ENCODE measurements at places on chromosomes 4 and X. TPM values are rescaled to one million over a fixed set of nuclear protein-coding genes. Genes with fewer than 3 reads are reported as not detected.

The TRO gene
- 3.7 TPM for total RNA-seq

DNA sequence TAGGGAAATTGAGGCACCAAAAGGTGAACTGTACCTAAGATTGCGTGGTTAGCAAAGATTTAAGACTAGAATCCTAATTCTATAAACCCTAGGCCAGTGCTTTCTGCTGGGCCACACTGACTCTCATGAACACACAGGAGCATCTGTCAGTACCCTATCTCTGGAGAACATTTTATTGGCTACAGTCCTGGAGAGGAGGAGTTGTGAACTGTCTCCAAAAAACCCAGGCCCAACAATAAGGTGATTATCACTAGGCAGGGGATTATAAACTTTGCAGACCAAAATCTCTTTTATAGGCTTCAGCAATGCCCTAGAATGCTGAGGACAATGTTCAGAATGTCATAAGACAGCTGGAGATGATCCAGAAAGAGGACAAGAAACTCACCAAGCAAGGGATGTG, 24.1 kb downstream of the OPHN1 start:
- no peaks in the 10 kb centered on the region for H3K4me1 ChIP-seq
- no peak overlapping the region for H3K4me3 ChIP-seq
- H3K27ac ChIP-seq = no peak overlapping the region
- no peaks in the 10 kb centered on the region for H3K36me3 ChIP-seq
- no peak for DNase-seq

GRCh38 chr4:158850800-158851644, 82.2 kb downstream of the FNIP2 start:
- DNase-seq = no peak
- H3K4me1 ChIP-seq = no peaks in the 10 kb centered on the region
- H3K36me3 ChIP-seq = peaks cover 6% of the 10 kb centered on the region
- no peak overlapping the region for H3K27ac ChIP-seq
- H3K27me3 ChIP-seq = no peaks in the 10 kb centered on the region

GRCh38 chrX:13341491-13342101, 21.7 kb upstream of the ATXN3L start:
- no peak for DNase-seq
- H3K4me1 ChIP-seq = no peaks in the 10 kb centered on the region
- H3K36me3 ChIP-seq = no peaks in the 10 kb centered on the region
- H3K4me3 ChIP-seq = no peak overlapping the region
- peaks cover 5% of the 10 kb centered on the region for H3K27me3 ChIP-seq

The UNC5C gene
- total RNA-seq = 33.5 TPM

The FGF2 gene
- 5.3 TPM for total RNA-seq

Measured in adrenal gland (tissue), 19 donors.